Activated CD4-positive, alpha-beta T cell treated with anti-CD3 and anti-CD28 coated beads for 24 hours (primary cell): ENCODE measurements at places on chromosomes 3 and 15.

- DNase-seq: no peak
These were observed 36.3 kb upstream of the MEIS2 start for GRCh38 chr15:37136666-37137065.

DNA sequence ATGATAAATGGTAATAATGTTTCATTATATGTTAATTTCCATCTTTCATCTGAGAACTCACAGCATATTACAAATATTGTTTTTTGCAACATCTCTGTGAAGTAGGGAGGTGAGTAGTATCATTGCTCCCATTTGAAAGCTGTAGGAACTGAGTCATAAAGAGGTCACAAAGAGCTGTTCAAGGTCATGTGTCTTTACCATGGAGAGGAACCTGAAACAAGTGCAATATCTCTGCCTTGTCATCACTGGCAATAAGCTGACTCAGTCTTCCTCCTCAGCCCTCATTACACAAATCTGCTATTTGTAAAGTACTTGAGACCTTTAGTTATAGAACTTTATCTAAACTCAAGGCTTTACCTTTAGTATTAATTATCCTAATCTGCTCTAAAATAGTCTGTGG is 4.4 kb upstream of the ATP13A4 start:
- no peak for DNase-seq

GRCh38 chr3:21152555-21152954 is 598.5 kb downstream of the ZNF385D start:
- DNase-seq: no peak

DNA sequence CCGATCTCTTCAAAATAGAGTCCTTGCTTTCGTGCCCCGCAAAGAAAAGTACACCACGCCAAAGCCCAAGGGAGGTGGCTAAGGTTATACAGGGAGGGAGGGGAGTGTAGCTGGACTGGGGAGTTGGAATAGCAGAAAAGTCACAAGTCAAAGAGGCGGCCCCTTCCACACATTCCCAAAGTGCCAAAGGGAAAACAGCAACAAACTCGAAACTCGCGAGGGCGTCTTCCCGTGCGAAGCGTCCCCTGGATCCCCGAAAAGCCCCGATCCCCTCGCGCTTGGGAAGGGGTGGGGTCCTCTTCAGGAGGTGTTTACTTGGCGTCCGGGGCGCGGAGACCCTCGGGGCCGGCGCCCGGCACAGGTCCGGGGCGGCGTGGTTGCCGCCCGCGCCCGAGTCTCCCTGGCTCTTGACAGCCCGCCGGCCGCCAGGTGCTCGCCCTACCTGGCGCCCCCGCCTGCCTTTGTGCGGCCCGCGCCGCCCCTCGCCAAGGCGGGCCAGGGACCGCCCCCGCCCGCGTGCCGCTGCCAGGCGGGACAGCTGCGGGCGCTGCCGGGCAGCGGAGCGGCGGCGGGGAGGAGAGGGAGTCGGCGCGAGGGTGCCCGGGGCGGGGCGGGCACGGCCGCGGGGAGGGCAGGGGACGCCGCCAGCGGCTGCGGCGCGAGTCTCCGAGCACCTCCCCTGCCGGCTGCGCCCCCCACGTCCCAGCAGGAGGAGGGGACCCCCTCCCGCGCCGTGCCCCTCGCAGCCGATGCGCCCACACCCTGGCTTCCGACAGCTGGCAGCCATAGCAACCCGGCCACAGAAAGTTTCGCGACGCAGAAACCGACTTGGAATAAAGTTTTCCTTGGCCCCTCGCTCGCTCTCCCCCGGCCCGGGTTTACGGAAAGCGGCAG is 966 bp downstream of the MYO1E start:
- DNase-seq: no peak

DNA sequence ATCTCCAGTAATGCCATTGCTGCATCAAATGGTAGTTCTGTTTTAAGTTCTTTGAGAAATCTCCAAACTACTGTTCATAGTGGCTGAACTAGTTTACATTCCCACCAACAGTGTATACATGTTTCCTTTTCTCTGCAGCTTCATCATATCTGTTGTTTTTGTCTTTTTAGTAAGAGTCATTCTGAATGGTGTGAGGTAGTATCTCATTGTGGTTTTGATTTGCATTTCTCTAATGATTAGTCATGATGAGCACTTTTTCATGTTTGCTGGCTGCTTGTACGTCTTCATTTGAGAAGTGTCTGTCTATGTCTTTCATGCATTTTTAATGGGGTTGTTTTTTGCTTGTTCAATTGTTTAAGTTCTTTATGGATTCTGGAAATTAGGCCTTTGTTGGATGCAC is 10.2 kb upstream of the GCSAM start:
- DNase-seq: no peak

- peak; percentile 42 for DNase-seq
These were observed 1.8 kb downstream of the ZBTB38 start for GRCh38 chr3:141370065-141370533.

- DNase-seq: no peak
These were observed 9.0 kb upstream of the GSK3B start for GRCh38 chr3:120103276-120103675.

DNA sequence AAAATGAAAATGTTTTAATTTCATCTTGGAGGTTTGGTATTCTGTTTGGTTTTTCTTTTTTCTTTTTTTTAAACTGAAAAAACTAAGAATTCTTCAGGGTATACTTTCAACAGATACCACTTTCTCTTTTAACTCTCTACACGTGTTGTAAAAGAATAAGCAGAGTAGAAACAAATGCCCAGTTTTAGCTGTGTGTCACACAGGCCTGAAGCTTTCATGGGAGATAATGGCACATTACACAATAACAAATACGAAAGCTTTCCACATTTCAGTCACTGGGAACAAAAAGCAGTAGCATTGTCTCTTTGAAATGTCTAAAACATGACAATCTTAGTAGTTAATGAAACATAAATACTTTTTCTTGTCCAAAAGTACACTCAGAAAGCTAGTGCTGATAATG is 818.5 kb downstream of the TBL1XR1 start:
- no peak for DNase-seq

GRCh38 chr3:138640537-138640936 is 32.0 kb downstream of the FAIM start:
- DNase-seq: no peak

DNA sequence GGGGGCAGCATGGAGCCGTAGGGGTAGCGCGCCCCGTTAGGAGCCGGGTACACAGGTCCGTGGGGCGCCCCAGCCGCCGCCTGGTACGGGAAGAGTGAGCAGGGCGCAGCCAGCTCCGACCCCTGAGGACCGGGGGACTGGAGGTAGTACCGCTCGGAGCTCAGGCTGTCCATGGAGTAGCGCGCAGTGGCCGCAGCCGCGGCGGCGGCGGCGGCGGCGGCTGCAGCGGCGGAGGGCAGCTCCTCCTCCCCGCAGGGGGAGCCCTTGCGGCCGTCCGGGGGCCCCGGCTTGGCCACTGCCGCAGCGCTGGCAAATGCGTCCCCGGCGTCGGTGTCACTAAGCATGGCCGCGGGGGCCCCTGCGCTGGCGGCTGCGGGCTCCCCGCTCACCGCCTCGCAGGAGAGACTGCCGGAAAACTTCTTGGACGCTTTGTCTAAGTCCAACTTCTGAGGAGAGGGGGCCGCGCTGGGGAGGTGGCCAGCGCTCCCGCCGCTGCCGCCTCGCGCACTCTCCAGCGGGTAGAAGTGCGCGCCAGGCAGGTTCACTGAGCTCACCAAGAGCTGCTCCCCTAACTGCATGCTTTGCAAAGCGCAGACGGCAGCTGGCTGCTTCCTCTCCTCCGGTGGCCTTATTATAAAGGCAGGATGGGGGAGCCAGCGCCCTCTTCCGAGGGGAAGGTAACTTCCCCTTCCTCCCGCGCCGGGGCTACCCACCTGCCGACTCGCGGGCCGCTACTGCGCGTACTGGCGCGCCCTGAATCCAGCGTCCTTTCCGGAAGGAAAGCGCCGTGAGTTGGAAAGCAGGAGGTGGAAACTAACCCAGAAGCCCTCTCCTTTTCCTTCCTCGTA is at the start of gene EOMES:
EOMES (minus strand) TSS at position 607 of the 848 bp plus-strand sequence; CDS start at position 578, 29 bp downstream.
- no peak for DNase-seq

GRCh38 chr3:195441051-195441450 is 1.8 kb downstream of the ACAP2 start:
- DNase-seq: no peak

DNA sequence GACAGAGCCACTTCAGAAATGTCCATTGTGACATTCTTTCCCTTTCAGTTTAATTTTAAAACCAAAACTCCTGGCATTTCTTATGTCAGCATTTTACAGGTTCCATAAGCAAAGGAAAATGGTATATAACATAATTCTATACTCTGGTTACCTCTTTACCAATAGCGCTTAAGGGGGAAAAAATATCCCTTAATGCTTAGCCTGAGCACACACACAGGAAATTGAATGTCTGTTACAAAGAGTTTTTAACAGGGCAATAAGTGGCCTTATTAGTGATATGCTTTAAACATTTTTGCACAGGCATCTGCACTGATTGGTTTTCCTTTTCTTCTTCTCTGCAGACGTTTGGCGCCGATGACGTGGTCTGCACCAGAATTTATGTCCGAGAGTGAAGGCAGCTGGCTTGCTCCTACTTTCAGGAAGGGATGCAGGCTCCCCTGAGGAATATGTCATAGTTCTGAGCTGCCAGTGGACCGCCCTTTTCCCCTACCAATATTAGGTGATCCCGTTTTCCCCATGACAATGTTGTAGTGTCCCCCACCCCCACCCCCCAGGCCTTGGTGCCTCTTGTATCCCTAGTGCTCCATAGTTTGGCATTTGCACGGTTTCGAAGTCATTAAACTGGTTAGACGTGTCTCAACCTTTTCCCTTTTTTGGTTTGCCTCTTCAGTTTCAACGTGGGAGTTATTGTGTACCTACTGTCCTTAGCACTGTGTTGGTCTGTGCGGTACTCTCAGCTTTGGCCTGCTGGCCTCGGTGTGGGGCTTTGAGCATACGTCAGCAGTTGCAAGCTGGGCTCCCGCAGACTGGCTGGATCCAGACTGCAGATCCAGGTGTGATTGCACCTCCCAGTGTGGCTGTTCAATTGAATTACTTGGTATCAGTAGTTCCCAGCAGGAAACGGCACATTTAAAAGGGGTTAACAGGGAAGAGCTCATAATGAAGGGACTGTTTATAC is 7.7 kb downstream of the CRABP1 start:
- no peak for DNase-seq

GRCh38 chr3:189282741-189283140 is 111.0 kb downstream of the TPRG1 start:
- no peak for DNase-seq

DNA sequence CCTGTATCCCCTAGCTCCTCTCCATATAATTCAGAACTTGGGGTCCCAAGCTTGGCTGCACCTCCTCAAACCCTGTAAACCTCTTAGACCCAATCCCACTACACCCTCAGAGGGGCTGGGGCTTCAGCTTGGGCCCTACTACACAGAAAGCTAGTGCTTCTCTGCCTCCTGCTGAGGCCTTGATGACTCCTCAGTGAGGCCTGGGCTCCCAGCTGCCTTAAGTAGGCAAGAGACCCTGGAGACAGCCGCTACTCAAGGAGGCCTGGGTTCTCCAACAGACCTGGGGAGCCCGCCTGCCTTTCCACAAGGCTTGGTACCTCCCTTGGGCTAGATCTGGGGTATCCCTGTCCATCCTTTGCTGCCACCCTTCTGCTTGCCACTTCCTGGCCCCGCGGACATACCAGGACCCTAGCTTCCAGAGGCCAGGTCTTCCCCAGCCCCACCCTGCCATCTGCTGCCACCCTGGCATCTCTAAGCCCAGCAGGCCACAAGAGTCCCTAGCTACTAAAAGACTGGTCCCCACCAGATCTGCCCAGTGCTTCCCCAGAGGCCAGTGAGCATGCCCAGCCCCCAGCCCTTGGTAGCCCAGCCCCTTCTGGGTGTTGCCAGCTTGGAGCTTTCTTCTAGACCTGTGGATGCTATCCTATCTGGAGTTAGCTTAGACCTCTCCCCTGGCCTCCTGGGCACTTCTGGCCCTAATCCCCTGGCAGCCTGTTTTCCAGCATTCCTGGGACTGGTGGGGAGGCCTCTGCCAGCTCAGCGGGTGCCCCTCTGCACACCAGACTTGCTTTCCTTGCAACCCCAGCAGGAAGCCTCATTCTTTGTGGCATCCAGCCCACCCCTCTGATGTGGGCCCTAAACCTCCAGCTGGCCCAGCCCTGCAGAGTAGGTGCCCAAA is 13.7 kb downstream of the C15orf39 start:
- no peak for DNase-seq

DNA sequence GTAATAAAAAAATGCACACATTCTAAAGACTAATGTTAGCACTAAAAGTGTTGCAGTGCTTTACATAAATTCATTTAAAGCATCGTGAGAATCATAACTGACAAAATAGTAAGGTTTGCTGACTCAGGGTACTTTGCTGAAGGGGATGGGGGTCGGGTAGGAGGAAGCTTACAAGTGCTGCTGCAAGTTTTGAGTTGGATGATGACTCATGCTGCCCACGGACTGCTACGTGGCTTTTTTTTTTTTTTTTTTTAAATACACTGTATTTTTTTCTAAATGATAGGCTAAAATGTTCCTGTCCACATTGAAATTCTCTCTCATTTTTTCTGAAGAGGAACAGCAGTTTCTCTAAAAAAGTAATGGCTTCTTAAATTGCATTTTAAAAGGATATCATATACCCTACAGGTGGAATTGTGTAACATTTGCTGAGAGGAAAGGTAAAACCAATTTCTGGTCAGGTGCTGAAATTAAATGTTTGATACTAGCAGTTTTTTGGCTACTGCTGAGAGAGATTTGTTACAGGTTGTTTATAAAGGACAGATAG is 2.2 kb downstream of the MAPK6 start:
- peak; percentile 35 for DNase-seq

DNA sequence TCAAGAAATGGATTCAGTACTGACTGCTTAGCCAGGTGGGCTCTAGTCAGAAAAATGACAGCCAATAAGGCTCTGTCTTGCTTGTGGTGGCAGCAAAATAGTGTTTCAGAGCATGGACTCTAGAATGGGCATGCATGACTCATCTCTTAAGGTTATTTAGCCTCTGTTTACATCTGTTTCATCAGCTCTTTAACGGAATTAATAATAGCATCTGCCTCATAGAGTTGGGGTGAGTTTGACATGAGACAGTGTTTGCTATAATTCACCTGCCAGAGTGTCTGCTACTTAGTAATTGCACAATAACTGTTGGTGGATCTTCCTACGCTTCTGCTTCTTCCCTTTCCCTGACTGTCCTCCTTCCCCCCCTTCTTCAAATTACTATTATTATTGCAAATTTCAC is 350.4 kb upstream of the SEMA6D start:
- DNase-seq: no peak

GRCh38 chr3:167872941-167873340 is 137.4 kb downstream of the SERPINI1 start:
- no peak for DNase-seq

DNA sequence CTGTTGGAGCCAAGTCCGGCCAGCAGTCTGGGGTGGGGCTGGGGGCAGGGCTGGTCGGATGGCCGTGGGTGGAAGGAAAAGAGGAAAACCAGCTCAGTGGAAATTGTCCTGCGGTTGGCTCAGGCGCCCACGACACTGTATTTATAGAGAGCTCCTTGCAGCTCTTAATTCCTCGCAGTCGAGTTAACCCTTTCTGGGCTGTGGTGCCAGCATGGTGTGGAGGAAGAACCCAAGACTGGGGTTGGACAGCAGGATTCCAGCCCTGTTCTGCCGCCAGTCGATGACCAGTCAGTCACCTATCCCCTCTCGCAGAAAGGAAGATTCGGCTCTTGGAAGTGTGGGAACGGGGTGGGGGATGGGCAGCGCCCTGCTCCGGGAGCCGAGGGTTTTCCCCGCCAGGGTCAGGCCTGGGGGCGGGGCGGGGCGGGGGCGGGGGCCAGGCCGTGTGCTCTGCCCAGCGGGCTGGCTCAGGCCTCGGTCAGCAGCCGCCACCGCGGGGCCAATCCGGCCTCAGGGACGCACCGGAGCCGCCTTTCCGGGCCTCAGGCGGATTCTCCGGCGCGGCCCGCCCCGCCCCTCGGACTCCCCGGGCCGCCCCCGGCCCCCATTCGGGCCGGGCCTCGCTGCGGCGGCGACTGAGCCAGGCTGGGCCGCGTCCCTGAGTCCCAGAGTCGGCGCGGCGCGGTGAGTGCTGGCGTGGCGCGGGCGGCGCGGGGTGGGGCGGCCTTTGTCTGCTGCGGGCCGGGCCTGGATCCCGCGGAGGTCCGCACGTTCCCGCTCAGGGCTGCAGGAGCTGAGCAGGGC is at the start of gene CD276:
CD276 (plus strand) TSS at position 607 of the 804 bp plus-strand sequence. CDS start 15,257 bp downstream, outside the sequence.
- no peak for DNase-seq
